ENCODE measurements at places on chromosomes 1 and 21.

GRCh38 chr1:7761103-7761502 lies 10.0 kb upstream of the VAMP3 start:
- no peak for DNase-seq

DNA sequence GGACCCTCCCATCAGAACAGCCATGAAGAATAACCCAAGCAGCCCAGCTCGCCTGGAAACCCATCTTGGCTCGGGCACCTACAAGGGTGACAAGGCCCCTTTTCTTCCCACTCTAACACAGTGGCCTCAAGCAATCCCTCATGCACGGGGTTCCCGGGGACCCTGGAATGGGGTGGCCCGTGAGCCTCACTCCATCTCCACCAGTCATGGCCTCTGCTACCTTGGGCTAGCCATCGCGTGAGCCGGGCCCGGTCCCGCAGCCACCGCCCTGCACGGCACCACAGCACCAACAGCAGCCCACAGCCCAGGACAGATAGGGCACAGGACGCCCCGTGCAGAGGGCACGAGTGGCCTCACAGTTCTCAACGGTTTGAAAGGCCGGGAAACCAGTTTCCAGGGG lies 19.0 kb downstream of the WDR4 start:
- DNase-seq: no peak

- DNase-seq: no peak
Measured at GRCh38 chr1:2226525-2227345, 1.4 kb upstream of the SKI start.

DNA sequence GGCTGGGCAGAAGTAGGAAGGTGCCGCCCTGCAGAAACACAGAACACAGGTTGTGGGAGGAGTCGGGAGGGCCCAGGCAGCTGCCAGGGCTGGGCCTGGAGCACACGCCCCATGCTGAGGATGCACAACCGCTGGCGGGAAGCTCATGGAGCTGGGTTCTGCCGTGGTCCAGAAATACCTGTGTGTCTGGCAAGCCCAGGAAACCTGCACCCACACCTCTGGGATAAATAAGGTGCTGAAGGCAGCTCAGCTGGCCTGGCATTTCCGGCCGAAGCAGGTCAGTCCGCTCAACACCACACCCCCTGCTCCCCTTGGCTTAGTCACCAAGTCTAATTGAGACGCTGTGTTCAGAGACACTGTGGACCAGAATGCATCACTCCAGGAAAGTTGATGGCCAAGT lies 32.1 kb downstream of the CTNNBIP1 start:
- DNase-seq: no peak

GRCh38 chr1:169528215-169529067 lies 42.7 kb upstream of the SLC19A2 start:
- peak; percentile 42 for DNase-seq

DNA sequence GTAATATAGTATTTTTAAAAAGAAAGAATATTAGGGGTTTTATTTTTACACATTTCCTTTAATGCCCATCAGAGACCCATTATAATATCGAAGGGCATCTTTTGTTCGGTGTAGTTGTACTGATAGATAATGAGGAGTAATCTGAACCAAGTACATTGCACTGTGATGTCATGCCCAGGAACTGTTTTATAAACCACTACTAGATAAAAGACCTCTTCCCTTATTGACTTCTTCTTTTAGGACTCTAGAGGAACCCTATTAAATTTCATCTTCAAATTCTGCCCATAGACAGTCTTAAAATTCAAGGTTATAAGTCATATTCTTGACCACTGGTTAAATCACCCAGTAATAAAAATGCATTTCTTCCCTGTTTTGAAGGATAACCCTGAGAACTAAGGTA lies 206.5 kb downstream of the NRIP1 start:
- DNase-seq: no peak

DNA sequence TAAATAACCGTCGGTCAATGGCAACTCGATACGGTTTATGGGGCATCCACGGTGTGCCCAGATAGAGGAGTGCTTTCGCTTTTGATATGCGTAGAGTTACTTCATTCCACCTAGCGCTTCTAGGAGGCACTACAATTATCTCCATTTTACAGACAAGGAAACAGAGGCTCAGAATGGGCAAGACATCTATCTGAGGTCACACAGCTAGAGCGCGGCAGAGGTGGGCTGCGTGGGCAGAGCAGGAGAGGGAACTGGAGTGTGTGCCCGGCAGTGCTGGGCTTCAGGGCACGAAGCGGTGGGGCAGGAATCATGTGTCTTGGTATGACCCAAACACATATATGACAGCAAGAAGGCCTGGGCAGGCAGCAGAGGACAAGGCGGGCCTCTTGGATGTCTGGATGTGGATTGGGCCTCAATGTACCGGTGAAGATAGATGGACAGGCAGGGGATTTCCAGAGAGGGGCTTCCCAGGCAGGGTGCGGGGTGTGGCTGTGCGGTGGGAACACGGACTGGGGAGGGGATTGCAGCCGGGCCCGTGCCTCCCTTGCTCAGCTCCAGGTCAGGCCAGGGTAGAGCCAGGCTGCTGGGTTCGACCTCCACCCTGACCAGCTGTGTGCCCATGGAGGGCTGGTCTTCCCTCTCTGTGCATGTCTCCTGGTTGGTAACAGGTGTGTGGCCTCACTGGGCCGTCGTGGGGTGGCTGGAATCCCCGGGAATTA lies 21.2 kb downstream of the TP73 start:
- peak; percentile 90 for DNase-seq

DNA sequence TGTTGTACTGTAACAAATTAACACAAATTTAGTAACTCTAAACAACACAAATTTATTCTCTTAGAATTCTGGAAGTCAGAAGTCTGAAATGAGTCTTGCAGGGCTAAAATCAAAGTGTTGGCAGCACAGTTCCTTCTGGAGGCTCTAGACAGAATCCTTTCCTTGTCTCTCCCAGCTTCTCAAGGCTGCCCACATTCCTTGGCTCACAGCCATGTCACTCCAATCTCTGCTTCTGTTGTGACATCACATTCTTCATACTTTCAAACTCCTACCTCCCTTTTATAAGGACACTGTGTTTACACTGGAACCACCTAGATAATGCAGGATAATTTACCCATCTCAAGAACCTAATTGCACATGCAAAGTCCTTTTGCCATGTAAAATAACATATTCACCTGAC lies 225.0 kb upstream of the PRMT6 start:
- DNase-seq: no peak

GRCh38 chr1:24374891-24375786 lies 38.4 kb downstream of the STPG1 start:
- DNase-seq: no peak

DNA sequence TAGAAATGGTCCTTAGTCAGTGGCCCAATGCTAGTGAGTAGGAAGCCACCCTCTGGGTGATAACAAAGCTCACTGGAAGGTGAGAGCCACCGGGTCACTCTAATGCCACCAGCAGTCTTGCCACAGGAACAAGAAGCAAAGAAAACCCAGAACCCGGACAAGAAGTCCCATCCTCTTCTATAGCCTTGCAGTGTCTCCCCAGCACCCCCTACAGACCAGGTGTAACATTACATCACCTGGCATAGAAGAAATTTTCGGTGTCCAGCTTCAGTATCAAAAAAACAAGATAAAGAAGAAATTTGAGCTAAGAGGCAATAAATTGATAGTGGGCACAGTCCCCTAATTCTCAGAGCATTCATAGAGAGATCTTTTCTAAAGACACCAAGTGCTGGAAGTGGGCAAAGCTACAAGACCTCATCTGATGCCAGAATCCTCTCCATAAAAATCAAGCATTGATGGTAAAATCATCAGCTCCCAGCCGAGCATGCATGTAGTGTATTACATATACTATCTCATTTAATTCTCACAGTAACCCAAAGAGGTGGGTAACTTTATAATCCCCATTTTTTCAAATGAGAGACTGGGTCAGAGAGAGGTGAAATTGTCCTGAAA lies 491.0 kb downstream of the MATN1 start:
- DNase-seq: peak; percentile 27

DNA sequence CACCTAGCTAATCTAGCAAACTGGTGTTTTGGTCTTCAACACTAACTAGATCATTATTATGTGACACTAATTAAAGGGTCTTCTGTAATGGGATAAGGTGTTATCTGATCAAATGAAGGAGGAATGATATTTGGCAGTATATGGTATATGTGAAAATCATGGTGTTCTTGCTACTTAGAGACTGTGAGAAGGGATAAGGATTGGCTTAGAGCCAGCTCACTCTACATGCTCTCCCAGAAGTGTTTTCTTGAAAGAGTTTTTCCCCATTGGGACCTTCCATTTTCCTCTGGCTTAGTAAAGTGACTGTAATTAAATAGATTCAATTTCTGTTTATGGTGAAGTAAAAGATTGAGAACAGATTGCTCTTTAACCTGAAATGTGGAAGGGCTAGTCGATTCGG lies 71.2 kb upstream of the RGL1 start:
- DNase-seq: no peak

DNA sequence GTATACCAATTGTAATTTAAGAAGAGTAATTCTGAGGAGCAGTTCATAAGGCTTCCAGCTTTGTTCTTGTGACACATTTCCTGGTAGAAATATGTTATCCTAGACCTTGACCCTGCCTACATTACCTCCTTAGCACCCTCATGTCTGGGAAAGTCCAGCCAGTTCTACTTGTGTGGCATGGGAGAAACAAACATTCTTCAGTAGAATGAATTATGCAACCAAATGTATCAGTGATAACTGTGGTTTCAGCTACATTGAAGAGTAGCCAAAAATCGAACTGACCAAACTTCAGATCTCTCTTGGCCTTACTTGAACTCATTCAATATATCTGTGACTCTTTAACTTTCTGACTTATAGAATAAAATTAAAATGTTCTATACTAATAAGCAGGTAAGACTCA lies 308.1 kb upstream of the LYPLAL1 start:
- DNase-seq: no peak

GRCh38 chr1:116569776-116570357 lies 959 bp downstream of the CD58 start:
- DNase-seq: peak; percentile 83

GRCh38 chr1:28246427-28246832 lies 10.5 kb downstream of the ATP5IF1 start:
- DNase-seq: peak; percentile 87

DNA sequence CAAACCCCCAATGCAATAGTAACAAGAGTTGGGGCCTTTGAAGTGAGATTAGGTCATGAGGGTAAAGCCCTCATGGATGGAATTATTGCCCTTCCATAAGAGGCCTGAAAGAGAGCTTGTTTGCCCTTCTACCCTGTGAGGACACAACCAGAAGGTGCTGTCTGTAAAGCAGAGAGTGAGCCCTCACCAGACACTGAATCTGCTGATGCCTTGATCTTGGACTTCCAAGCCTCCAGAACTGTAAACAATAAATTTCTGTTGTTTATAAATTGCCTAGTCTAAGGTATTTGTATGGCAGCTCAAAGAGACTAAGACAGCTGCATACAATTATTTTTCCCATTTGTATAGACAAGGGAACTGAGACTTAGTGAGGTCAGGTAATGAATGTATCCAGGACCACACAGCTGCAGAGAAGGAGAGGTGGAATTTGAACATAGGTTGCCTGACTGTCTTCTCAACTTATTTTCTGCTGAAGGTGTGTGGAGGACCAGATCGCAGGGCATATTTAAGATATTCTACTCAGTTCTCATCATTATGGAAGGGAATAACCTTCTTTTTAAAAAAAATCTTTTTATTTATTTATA lies 18.7 kb downstream of the IL23R start:
- DNase-seq: no peak

- DNase-seq: no peak
Measured at GRCh38 chr1:46526013-46526690, 25.3 kb downstream of the KNCN start.

Data from GM12865 (cell line).